Heart left ventricle (tissue), 16 donors: ENCODE measurements at places on chromosomes 3 and 15. TPM values are rescaled to one million over a fixed set of nuclear protein-coding genes. Genes with fewer than 3 reads are reported as not detected.

- DNase-seq = peak; percentile 2
- H3K4me3 ChIP-seq = no peak overlapping the region
- no peaks in the 10 kb centered on the region for H3K4me1 ChIP-seq
- H3K27ac ChIP-seq = no peak overlapping the region
Measured at GRCh38 chr3:42712344-42712648, 9.7 kb upstream of the HHATL start.

DNA sequence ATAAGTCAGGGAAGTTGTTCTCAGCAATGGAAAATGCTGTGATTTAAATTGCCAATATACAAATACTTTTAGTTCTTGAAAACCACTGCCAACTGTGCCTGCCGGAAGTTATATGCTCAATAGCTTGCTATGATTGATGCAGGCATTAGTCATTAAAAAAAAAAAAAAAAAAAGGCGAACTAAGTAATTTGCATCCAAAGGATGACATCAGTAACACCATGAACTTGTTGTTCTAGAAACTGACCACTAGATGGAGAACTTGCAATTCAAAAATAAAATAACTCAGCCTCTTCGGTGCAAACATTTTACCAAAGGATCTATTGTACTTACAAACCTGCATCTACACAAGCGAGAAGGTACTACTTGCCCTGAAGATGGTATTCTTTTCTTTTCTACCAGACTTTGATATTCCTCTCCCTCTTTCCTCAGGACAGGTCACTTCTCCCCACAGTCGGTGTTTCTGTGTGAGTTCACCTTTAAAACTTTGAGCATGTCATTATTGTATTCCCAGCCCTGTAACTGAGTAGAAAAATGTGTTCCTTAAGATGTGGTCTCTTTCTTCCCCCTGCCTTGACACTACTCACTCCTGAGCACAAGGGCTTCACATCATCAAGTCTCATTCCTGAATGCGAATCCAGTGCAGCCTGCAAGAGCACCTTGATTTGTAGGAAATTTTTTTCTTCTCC lies 115.0 kb upstream of the VEPH1 start:
- no peaks in the 10 kb centered on the region for H3K27me3 ChIP-seq
- H3K4me3 ChIP-seq = no peak overlapping the region
- DNase-seq = no peak
- no peaks in the 10 kb centered on the region for H3K36me3 ChIP-seq
- H3K27ac ChIP-seq = no peak overlapping the region

DNA sequence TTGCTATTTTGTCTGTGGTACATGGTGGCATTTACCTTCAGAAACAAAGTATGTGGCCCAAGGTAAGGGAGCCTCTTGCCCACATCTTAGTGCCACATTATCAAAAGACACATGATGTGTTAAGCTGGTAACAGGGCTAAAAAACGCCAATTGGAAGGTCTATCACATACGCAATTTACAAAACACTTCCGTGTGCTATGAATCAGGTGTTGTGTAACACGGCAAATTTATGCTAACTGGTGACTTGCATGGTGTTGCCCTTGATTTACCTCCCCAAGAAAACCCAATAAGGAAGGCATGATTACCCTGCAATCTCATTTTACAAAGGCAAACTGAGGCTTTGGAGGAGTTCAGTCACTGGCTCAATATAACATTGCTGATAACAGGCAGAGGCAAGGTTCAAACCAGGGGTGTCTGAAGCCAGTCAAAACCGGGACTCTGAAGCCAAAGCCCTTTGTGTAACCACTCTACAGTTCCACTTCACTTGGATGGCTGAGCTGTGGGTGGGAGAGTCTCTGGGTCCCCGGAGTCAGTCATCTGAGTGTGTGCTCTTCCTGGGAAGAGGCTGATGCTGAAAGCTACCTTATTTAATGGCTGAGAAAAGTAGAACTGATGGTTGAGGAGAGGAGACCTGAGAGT lies 103.9 kb upstream of the BCL6 start:
- no peak overlapping the region for H3K4me3 ChIP-seq
- H3K36me3 ChIP-seq = no peaks in the 10 kb centered on the region
- H3K27ac ChIP-seq = no peak overlapping the region
- no peaks in the 10 kb centered on the region for H3K4me1 ChIP-seq

- no peak for DNase-seq
- no peaks in the 10 kb centered on the region for H3K36me3 ChIP-seq
- no peaks in the 10 kb centered on the region for H3K4me1 ChIP-seq
- H3K4me3 ChIP-seq = no peak overlapping the region
Measured at GRCh38 chr3:26588931-26589330, 33.6 kb upstream of the LRRC3B start.

- DNase-seq = no peak
- no peaks in the 10 kb centered on the region for H3K36me3 ChIP-seq
- H3K4me3 ChIP-seq = no peak overlapping the region
- H3K27ac ChIP-seq = peak overlapping the region; percentile 81
- H3K4me1 ChIP-seq = peaks cover 38% of the 10 kb centered on the region
Measured at GRCh38 chr15:61034678-61035291, 194.3 kb downstream of the RORA start.

DNA sequence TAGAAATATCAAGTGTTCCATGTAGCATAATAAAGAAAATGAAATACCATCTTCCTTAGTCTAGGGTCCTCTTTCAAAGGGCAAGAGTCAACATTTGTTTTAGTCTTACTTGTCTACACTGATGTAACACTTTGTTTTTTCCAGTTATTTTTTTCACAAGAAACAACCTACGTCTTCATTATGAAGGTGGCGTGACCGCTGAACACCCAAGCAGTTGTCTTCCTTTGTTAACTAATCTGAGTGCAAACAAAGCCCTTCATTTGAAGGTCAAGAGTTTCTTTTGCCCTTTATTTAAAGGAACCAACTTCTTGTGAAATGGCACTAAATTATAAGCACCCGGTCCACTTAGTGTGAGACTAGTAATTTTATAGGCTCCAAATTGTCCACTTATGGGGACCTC lies 73.2 kb downstream of the CD47 start:
- no peaks in the 10 kb centered on the region for H3K36me3 ChIP-seq
- H3K27ac ChIP-seq = no peak overlapping the region
- no peaks in the 10 kb centered on the region for H3K4me1 ChIP-seq
- DNase-seq = no peak

DNA sequence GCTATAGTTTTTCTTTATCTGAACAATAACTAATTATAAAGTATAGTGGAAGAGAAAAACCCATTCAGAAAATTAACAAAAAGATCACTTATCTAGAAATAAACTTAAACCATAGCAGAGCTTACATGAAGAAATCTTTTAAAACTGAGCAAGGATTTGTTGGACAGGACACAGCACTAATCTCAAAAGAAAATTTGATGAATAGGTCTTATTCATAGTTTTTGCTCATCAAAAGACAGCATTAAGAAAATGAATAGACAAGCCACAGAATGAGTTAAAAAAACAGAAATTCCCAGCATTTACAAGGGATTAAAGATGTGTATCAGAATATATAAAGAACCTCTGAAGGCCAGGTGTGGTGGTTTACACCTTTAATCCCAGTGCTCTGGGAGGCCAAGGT lies 29.5 kb downstream of the PIK3CA start:
- H3K4me1 ChIP-seq = peaks cover 24% of the 10 kb centered on the region
- H3K27me3 ChIP-seq = no peaks in the 10 kb centered on the region
- no peak overlapping the region for H3K27ac ChIP-seq
- DNase-seq = no peak

- H3K4me1 ChIP-seq = peaks cover 31% of the 10 kb centered on the region
- H3K36me3 ChIP-seq = no peaks in the 10 kb centered on the region
- DNase-seq = no peak
- no peak overlapping the region for H3K27ac ChIP-seq
Measured at GRCh38 chr15:39413558-39413957, 167.3 kb upstream of the THBS1 start.

- no peak for DNase-seq
Measured at GRCh38 chr3:33128706-33129105, 14.9 kb downstream of the CRTAP start.

DNA sequence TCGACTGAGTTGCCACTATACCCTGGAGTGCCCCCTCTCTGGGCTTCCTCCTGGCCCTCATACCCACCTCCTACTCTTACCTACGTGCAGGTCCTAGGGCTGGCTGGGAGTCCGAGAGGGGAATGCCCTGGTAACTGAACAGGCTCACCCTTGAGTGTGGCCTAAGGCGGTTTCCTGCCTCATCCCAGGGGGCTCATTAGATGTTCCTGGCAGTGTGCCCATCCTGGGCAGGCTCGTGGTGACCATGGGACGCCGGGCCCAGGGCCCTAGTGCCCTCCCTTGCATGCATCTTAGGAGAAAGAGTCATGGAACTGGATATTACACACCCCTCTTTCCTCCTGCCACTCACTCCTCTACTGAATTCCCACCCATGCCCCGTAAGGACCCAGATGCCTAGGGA lies 2.8 kb downstream of the SEMA4B start:
- no peak overlapping the region for H3K4me3 ChIP-seq
- H3K27ac ChIP-seq = no peak overlapping the region
- no peaks in the 10 kb centered on the region for H3K27me3 ChIP-seq
- H3K36me3 ChIP-seq = no peaks in the 10 kb centered on the region

GRCh38 chr3:3160826-3161225 lies 18.7 kb downstream of the CRBN start:
- peaks cover 18% of the 10 kb centered on the region for H3K36me3 ChIP-seq
- no peak overlapping the region for H3K27ac ChIP-seq
- no peaks in the 10 kb centered on the region for H3K4me1 ChIP-seq
- DNase-seq = no peak
- no peaks in the 10 kb centered on the region for H3K27me3 ChIP-seq
- no peak overlapping the region for H3K4me3 ChIP-seq

- no peaks in the 10 kb centered on the region for H3K27me3 ChIP-seq
- DNase-seq = no peak
- no peaks in the 10 kb centered on the region for H3K36me3 ChIP-seq
- H3K27ac ChIP-seq = no peak overlapping the region
- H3K4me3 ChIP-seq = no peak overlapping the region
Measured at GRCh38 chr3:16182183-16182582, 7.7 kb downstream of the GALNT15 start.

DNA sequence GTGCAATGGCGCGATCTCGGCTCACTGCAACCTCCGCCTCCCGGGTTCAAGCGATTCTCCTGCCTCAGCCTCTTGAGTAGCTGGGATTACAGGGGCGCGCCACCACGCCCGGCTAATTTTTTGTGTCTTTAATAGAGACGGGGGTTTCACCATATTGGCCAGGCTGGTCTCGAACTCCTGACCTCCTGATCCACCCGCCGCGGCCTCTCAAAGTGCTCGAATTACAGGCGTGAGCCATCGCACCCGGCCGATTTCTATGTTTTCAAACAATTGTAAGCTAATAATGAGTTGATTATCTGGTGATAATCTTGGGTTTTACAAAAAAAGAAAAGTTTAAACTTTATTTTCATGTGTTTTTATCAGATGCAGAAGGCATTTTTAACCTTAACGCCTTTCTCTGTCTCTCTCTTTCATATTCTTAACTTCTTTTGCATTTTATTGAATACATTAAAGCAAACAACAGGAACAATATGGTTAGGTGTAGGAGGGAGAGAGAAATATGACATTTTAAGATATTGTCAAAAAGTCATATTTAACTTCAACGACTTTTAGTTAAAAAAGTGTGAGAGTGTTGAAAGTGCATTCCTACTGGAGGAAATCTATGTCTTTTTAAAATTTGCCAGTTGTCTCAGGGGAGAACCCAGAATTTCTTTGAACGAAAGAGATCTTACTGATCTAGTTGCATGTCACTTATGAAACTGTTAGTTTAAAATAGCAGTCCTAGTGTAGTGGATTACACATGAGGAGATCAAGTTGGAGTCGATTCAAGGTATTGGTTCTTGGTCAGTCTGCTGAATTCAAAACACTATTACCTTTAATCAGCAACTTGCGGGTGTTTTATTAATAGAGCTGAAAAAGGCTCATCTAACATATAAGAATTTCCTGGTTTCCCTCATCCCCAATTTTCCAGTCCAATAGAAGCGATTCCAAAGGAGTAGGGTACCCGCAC lies 3.4 kb upstream of the MEIS2 start:
- no peaks in the 10 kb centered on the region for H3K36me3 ChIP-seq
- no peaks in the 10 kb centered on the region for H3K4me1 ChIP-seq
- DNase-seq = no peak
- H3K27ac ChIP-seq = no peak overlapping the region

- H3K4me1 ChIP-seq = peaks cover 4% of the 10 kb centered on the region
- H3K4me3 ChIP-seq = no peak overlapping the region
- H3K27me3 ChIP-seq = no peaks in the 10 kb centered on the region
- no peak for DNase-seq
- H3K27ac ChIP-seq = no peak overlapping the region
Measured at GRCh38 chr3:150721285-150722130, 17.8 kb upstream of the ERICH6 start.

DNA sequence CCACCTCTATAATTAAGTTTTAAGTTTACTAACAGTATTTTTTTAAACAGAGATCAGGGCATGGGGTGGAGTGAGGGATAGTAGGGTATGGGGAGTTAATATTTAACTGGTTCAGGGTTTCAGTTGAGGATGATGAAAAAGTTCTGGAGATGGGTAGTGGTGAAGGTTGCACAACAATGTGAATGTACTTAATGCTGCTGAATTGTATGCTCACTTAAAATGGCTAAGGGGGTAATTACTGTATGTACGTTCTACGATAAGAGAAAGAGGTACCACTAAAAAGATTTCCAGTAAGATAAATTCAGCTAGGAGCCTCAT lies 101.4 kb downstream of the TNIK start:
- no peak for DNase-seq
- H3K27me3 ChIP-seq = no peaks in the 10 kb centered on the region
- no peaks in the 10 kb centered on the region for H3K36me3 ChIP-seq
- H3K27ac ChIP-seq = no peak overlapping the region
- no peak overlapping the region for H3K4me3 ChIP-seq
- H3K4me1 ChIP-seq = peaks cover 10% of the 10 kb centered on the region

DNA sequence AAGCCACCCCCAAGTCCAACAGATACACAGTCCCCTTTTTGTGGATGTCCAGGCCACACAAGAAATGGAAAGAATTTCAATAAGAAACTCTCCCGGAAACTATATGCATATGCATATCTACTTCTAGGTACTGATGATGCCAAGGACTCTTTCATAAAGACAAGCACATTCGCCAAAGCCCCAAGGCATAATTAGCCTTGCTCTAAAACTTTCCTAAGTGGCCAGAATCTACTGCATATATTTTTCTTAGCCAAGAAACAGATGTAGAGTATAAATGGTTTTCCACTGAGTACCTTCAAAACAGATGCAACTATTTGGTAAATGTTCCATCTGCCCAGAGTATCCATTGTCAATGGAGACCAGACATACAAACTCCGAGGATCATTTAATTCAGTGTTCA lies 73.9 kb downstream of the MAGI1 start:
- peaks cover 32% of the 10 kb centered on the region for H3K4me1 ChIP-seq
- H3K36me3 ChIP-seq = no peaks in the 10 kb centered on the region
- peak overlapping the region; percentile 15 for H3K27ac ChIP-seq
- H3K27me3 ChIP-seq = no peaks in the 10 kb centered on the region
- DNase-seq = no peak
- no peak overlapping the region for H3K4me3 ChIP-seq

GRCh38 chr3:62131620-62132019 lies 241.7 kb downstream of the FEZF2 start:
- H3K36me3 ChIP-seq = no peaks in the 10 kb centered on the region
- no peaks in the 10 kb centered on the region for H3K27me3 ChIP-seq
- H3K27ac ChIP-seq = no peak overlapping the region
- no peak overlapping the region for H3K4me3 ChIP-seq

Gene BFSP2
- not detected for total RNA-seq

Gene LRRC28
- total RNA-seq = 24.3 TPM

Gene STRIT1
- total RNA-seq = 1.5 TPM

Gene ZNF197
- 16.4 TPM for total RNA-seq

Gene ZKSCAN7
- total RNA-seq = 2.1 TPM

Gene GOLGA8S
- 0.39 TPM for total RNA-seq

Gene RBMS3
- 27.3 TPM for total RNA-seq

Gene WDR72
- total RNA-seq = not detected
